Karpas-422 (cell line): ENCODE measurements at places on chromosomes 5 and 9. TPM values are rescaled to one million over a fixed set of nuclear protein-coding genes. Genes with fewer than 3 reads are reported as not detected.

- DNase-seq = no peak
These were observed 385.0 kb upstream of the TRPC7 start for GRCh38 chr5:136750224-136750862.

DNA sequence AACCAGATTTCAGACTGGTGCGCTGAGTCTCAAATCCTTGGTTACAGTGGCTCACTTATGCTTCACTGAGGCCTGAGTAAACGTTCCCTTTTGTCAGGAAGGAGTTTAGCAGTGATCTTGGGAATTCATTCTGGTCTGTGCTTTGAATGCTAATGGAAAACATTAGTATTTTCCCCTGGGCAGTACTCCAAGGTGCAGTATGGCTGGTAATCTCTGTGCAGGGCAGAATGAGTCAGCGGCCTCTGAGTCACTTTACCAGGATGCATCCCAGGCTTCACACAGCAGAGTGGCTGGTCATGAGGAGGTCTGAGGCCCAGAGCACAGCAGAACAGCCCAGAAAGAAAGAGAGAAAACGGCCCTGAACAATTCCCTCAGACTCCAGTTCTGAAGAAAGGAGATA is 54.0 kb downstream of the PCA3 start:
- DNase-seq = no peak

GRCh38 chr5:36138900-36139683 is 12.6 kb downstream of the LMBRD2 start:
- DNase-seq = no peak

GRCh38 chr5:77230727-77231470 is 20.4 kb downstream of the PDE8B start:
- peak; percentile 64 for DNase-seq

GRCh38 chr9:133533857-133534256 is 647 bp upstream of the ADAMTSL2 start:
- DNase-seq = no peak

- DNase-seq = no peak
These were observed 52.5 kb upstream of the PRLR start for GRCh38 chr5:35282810-35283209.

GRCh38 chr9:129490583-129491486 is 130.1 kb downstream of the C9orf50 start:
- no peak for DNase-seq

GRCh38 chr9:88996921-88997235 is 5.6 kb downstream of the S1PR3 start:
- no peak for DNase-seq

GRCh38 chr9:105656131-105656921 is 5.9 kb upstream of the TAL2 start:
- peak; percentile 60 for DNase-seq

GRCh38 chr9:126613651-126614050 is at the start of gene LMX1B:
Gene LMX1B, plus strand, starts transcription at chr9:126613928. Its CDS starts 522 bp downstream, at chr9:126614450.
- DNase-seq = no peak

DNA sequence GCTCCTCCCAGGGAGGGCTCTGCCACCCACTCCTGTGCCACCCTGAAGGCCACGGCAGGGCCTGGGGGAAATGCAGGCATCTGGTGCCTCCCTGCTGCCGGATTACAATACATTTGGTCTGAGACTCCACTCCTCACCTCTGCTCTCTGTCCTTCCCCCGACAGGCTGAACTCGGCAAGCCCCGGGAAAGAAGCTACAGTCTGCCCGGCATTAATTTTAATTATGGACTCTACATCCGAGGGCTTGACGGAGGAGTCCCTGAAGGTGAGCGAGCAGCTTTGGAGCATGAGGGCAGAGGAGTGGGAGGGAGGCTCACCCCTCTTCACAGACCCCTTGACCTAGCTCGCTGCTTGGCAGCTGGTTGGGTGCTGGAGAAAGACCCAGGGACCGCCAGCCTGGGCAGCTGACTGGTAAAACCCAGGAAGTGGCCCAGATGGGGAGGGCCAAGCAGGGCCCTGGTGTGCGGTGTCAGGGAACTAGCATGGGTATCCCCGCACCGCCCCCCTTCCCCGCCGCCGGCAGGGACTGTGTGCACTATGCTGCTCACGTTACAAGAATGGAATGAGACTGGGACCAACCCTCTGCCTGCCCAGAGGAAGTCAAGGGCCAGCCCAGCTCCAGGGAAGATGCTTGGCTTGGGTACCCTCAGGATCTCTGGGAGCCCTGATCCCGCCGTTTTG is 83.7 kb upstream of the BARHL1 start:
- DNase-seq = no peak

- DNase-seq = no peak
These were observed 18.6 kb upstream of the NOTCH1 start for GRCh38 chr9:136564379-136564988.

GRCh38 chr5:72468024-72468423 is 39.2 kb downstream of the ZNF366 start:
- no peak for DNase-seq

GRCh38 chr5:78065663-78066062 is 228.8 kb downstream of the AP3B1 start:
- peak; percentile 69 for DNase-seq

DNA sequence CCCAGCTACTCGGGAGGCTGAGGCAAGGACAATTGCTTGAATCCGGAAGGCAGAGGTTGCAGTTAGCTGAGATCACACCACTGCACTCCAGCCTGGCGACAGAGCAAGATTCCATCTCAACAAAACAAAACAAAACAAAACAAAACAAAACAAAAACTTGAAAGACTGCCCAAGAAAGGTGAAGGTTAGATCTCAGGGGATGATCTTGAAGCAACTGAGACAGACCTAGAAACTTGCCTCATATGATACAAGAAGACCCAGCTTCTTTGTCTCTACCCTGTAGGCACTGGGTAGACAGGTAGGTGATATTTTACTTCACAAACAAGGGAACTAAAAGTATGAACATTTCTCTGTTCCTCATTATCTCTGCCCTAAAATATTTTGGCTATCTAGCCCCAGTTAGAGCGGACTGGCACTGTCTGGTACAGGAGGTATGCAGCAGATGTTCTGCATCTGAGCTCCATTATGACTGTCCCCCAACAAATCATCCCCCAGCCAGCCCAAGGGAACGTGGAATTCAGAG is 26.3 kb upstream of the SHOC1 start:
- DNase-seq = no peak

DNA sequence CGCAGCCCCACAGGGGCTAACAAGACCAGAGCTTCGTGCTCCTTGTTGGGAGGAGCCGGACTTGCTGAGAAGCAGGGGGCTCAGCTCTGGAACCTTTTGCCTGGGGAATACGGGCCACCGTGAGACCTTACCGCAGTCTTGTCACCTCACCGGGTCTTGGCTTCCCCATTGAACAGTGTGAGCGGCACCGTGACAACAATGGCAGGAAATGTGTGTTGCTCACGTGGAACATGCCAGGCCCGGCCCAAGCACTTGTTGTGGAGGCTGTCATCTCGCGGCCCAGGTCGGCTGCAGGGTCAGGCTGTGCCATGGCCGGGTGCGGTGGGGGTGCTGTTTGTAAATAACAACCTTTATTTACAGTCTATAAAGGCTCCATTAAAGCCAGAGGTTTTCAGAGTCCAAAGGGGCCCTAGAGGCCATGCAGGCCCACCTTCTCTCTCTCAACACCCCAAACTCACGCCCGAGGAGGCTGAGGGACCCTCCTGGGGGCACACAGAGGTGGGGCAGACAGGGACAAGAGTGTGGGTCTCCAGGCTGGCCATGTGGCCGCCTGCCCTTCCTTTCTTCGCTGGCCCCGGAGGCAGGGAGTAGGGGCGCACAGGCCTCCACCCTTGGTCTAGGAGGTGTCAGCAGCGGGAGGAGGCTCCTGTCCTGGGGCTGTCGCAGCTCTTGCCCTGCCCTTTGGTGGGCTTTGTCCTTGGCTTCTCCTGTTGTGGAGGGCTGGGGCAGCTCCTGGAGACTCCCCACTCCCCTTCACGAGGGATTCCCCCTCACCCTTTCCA is 79.7 kb downstream of the TSPAN17 start:
- DNase-seq = no peak

DNA sequence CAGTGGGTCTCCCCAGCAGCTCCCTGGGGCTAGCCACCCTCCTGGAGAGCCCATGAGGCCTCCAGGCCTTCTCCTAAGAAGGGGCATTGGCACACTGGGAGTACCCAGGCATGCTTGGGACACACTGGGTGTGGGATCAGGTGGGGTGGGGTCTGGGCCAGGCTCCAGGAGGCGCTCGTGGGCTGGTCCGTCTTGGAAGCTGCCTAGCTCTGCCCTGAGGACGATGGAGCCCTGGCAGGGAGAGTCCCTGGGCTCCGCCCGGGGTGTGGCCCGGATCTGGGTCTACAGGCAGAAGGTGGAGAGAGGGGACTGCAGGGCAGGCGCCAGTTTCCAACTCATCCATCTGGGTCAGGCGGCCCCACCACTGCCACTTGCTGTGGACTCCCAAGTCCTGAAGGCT is 2.4 kb downstream of the PRRX2 start:
- no peak for DNase-seq

- DNase-seq = no peak
These were observed 1682.4 kb downstream of the MAT2B start for GRCh38 chr5:165187815-165188214.

GRCh38 chr9:27436234-27436633 is 87.9 kb upstream of the IFNK start:
- no peak for DNase-seq

DNA sequence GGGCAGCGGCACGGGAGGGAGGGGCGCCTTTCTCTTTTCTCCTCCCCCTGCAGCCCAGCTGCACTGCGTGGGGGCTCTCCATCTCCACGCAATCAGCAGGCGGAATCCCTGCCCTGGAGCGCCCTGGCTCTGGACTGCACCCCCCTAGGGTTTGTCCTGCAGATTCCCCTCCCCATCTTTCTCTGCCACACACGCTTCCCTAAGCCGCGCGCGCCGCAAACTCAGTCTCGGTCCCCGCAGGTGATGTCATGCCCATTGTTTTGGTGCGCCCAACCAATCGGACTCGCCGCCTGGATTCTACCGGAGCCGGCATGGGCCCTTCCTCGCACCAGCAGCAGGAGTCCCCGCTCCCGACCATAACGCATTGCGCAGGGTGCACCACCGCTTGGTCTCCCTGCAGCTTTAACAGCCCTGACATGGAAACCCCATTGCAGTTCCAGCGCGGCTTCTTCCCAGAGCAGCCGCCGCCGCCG is at the start of gene KCNN2:
Gene KCNN2 (plus strand): TSS at position 347 of the 473 bp plus-strand sequence. CDS start 70 bp downstream, at position 417.
- DNase-seq = no peak

DNA sequence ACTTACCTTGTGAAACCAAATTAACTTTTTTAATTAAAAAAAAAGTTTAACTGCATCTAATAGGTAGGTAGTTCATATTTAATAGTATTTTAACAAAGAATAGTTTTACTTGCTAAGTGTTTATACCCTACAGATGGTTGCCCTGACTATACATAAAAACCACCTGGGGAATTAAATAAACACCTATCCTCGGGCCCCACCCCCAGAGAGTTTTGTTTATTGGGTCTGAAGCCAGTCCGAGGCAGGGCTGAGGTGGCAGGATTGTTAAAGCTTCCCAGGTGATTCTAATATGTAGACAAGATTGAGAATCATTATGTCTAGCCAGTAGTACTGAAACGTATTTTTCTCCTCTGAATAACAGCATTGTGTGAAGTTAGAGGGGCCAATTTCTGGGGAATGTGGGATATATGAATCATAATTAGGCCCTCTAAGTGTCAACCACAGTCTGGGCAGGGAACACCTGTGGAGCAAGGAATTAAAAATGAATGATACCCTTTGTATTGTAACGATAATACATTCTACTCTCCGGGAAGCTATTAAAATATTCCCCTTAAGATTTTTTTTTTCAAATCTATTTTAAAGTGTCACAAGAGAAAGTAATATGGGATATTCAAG is 5.6 kb upstream of the PAM start:
- no peak for DNase-seq

- DNase-seq = no peak
These were observed 68.9 kb upstream of the PITX1 start for GRCh38 chr5:135102716-135103574.

DNA sequence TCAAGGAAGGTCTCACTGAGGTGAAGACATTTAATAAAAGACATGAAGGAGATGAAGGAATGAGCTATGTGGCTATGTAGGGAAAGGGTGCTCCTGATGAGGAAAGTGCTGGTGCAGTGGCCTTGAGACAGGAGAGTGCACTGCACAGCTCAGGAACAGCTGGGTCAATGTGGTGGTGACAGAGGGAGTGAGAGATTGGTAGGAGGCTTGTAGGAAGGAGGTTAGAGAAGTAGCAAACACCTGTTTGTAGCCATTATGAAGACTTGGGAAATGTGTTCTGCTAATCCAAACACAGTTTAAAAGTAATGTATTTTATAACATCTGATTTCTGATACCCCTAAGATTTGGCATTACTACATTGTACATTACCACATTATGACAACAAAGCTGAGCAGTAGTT is 115.1 kb upstream of the MTAP start:
- DNase-seq = no peak

DNA sequence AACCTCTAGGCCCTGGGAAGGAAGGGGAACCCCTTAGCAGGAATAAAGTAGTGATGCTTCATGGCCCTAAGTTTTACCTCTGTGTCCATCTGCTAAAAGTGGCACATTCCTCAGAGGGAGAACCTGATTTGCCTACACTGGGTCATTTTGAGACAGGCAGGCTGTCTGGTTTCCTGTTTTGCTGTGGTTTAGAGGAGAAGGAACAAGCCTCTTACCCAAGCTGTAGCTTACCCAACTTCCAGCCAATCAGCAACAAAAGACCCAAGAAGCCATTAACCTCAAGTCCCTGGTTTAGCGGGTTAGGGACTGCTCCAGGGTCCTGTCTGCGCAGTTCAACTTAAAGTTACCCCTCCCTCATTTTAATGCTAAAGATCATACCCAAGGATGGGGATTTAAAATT is 411.0 kb downstream of the MAT2B start:
- peak; percentile 64 for DNase-seq

DNA sequence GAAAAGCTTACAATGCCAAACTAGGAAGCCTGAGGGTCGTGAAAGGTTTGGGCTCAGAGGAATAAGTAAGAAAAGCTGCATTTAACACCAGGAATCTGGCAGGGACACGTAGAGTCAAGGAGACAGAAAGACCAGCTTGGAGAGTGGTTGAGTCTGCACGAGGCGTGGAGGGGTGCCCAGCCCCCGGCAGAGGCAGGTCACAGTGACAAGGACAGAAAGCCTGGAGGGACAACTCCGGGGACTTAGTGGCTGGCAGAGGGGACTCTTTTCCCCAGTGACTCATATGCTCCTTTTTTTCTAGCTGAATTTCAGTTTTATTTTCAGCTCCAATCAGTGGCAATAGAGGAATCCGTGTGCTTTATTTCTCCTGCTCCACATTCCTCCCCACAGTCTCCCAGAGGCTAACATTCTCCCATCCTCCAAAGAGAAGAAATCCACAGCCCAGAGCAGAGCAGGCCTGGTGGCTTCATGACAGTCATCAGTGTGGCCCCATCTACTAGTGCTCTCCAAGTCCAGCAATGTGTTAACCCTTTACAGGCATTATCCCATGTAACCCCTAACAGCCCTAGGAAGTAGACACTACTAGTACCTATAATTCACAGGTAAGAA is 80.7 kb downstream of the KCNIP1 start:
- DNase-seq = no peak

Gene LCNL1
- total RNA-seq = not detected in 2 replicates

Gene SMU1
- 12.2 and 18.4 TPM in 2 replicates for total RNA-seq

Gene PKN3
- 0.04 TPM in 1 of 2 replicates, not detected in the other for total RNA-seq

Gene GTF3C5
- 26.8 and 54.8 TPM in 2 replicates for total RNA-seq

Gene PRLR
- total RNA-seq = not detected in 2 replicates

Gene LMNB1
- total RNA-seq = 49.8 and 94.5 TPM in 2 replicates

Gene CFAP90
- not detected in 2 replicates for total RNA-seq

Gene TRPM3
- total RNA-seq = not detected in 2 replicates

Gene C5orf58
- 7.8 TPM in 1 of 2 replicates, not detected in the other for total RNA-seq
